ENCODE measurements at places on chromosomes 4 and X.

GRCh38 chrX:17443556-17443955 lies 68.6 kb downstream of the NHS start:
- no peak for DNase-seq

GRCh38 chrX:82208975-82209374 lies 1007.1 kb downstream of the SH3BGRL start:
- DNase-seq, result no peak

DNA sequence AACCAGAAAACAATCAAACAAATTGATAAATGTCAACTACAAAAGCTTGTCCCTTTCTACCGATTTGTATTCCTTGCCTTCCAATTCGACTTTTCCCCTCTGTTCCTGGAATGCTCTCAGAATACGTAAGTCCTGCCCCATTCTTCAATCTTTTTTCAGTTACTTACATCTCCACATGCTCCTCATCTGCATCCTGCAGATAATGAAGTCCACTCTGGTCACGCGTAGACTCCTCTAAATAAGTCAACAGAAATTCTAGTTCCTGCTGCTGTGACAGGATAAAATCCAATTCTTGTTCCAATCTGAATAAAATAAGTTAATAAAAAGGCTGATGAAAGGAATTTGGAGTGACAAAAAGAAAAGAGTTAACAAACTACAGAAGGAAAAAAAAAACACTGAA lies 34.4 kb upstream of the RBM41 start:
- DNase-seq, result peak; percentile 59

GRCh38 chr4:126595643-126596042 lies 1037.1 kb upstream of the INTU start:
- no peak for DNase-seq

- no peak for DNase-seq
Measured at GRCh38 chrX:78712336-78712735, 35.2 kb upstream of the LPAR4 start.

DNA sequence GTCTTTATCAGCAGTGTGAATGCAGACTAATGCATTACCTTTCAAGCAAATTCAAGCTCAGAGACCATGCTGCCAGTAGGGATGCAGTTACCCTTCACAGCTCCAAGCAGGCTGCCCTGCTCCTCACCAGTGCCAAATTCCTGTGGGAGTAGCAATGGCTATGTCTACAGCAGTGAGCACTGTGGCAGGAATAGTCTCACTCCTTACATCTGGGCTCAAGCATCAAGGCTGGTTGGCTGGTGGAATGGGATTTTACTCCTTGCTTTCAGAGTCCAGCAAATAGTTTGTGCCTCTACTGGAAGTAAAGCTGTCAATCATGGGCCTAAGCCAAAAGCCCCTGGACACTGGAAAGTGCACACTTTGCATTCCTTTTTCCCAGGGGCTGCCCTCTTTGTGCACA lies 1030.8 kb downstream of the SH3BGRL start:
- DNase-seq, result no peak

GRCh38 chrX:34557733-34558132 lies 99.4 kb downstream of the TMEM47 start:
- no peak for DNase-seq

DNA sequence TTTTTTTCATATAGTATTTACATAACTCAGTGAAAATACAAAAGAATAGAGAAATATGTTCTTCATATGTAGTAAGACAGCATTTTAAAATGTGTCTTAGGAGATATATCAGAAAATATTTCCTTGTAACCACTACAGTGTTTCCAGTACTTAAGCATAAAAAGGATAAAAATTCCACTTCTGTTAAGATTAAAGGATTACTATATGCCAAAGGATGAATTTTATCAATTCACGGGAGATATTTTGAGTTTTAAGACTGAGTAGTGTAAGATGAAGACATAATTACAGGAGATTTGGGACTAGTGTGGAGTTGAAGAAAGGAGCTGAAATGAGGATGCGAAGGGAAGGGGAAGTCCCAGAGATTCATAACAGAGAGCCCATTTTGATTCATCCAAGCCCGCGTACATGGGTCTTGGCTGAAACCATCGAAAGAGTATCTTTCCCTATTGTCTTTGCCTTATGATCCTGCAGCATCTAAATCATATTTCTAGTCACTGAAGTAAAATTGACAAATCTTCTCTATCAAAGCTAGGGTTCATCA lies 58.7 kb downstream of the MAD2L1 start:
- no peak for DNase-seq

GRCh38 chr4:97953171-97953941 lies 189.9 kb downstream of the STPG2 start:
- no peak for DNase-seq

DNA sequence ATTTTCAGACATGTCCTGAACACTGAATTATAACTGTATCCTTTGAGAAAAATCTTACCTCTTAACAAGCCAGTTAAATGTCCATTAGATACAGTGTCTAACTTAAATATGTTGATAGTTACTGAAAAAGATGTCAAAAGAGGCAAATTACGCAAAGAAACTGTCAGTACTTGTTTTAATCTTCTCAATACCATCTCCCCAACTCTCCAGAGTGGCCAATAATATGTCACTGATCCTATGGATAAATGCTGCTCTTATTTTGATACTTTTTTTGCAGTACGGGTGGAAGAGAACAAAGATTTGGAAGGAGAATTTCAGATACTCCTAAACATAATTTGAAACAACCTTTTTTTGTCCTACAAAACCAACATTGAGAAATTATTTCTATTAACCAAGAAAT lies 192.7 kb downstream of the CBR4 start:
- no peak for DNase-seq

GRCh38 chr4:174284487-174284886 lies 776 bp downstream of the CEP44 start:
- DNase-seq, result peak; percentile 42

- DNase-seq, result peak; percentile 65
Measured at GRCh38 chr4:16227462-16227868, 1.2 kb upstream of the TAPT1 start.

DNA sequence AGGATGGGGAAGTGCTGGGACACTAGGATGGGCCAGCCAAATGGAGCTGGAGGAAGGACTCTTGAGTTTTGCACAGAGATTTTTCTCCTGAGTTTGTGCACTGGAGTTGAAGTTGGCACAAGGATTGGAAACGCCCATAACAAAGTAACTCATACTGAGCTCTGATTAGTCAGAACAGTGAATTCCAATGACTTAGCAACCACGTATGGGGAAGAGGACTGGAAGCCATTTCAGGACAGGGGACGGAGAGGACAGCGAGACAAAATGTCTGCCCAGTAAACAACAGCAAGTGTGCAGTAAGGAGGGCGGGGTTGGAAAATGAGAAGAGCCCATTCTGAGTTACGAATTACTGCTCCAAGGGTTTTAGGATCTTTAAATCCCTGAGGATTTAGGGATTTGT lies 5.9 kb downstream of the RIPPLY1 start:
- DNase-seq, result no peak

GRCh38 chrX:55452833-55453124 lies 852 bp downstream of the MAGEH1 start:
- DNase-seq, result no peak

GRCh38 chrX:100449696-100450608 lies 39.9 kb upstream of the PCDH19 start:
- DNase-seq, result no peak

All from erythroblast (primary cell).